Activated T-cell treated with anti-CD3 and anti-CD28 coated beads for 4 hours (primary cell): ENCODE measurements at places on chromosomes 5 and 9.

DNA sequence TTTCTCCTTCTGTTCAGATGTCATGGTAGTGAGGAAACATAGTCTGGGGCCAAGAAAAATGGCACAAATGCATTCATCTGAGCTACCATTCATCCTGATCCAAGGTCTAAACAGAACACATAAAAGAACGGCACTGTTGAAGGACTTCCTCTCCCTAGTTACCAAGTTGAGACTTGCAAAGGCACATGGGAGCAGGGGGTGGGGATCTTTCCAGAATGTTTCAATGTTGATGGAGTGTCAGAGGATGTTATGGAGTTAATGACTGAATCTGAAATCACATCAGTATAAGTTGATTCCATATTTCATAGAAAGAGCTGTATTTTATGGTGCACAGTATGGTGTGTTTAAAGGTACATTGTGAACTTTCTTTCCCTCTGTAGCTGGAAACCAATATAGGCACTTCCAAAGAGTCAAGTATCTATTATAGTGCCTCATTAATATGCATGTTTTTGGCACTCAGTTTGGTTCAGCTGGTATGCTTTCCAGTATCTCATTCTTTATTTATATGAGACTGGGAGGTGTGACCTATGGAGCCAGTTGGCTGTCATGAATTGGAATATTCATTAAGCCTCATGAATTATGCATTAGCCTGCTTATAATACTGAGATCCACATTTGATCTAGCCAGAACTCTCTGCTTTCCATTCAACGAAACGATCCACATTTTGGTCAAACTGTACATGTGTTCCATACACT lies 603.0 kb downstream of the NR2F1-AS1 start:
- DNase-seq = no peak

GRCh38 chr5:162209005-162209605 lies 141.5 kb downstream of the GABRG2 start:
- DNase-seq = no peak

DNA sequence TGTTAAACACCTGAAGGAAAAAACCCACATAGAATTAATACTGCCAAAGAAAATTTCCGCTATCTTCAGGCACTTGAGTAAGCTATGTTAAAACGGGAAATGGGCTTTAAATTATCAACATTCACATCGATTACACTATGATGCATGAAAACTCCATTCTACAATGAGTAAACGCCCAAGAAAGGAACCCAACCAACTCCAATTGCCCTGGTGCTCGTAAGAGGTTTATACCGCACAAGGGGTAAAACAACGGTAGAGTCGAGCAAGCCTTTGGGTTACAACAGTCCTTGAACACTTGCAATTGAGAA lies 1.0 kb downstream of the AGTPBP1 start:
- DNase-seq = no peak

- no peak for DNase-seq
Measured at GRCh38 chr5:41252036-41252435, 38.7 kb upstream of the C6 start.

GRCh38 chr5:312845-313244 lies 8.7 kb upstream of the AHRR start:
- DNase-seq = no peak

GRCh38 chr9:14221558-14221957 lies 92.4 kb downstream of the NFIB start:
- no peak for DNase-seq

- no peak for DNase-seq
Measured at GRCh38 chr5:170538096-170538465, 34.3 kb downstream of the KCNIP1 start.

DNA sequence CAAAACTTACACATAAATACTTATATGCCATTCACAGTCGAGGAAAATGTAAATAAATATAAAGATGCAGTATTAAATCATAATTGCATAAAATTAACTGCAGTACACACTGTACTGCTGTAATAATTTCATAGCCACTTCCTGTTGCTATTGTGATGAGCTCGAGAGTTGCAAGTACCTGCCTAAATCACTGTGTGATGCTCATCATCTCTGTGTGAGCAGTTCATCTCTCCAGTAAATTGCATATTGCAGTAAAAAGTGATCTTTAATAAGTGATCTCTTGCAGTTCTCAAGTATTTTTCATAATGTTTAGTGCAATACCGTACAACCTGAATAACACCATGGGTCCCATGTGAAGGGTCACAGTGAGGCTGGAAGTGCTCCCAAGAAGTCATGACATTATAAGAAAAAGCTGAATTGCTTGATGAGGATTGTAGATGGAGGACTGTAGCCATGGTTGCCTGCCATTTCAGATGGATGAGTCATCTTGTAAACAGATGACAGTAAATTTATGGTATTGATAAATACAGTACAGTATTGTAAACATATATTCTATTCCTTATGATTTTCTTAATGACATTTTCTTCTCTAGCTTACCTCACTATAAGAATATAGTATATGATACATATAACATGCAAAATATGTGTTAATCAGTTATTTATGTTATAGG lies 34.9 kb downstream of the SYK start:
- DNase-seq = no peak

- no peak for DNase-seq
Measured at GRCh38 chr5:170451747-170452365, 52.0 kb upstream of the KCNIP1 start.

GRCh38 chr5:127702926-127703561 lies at the start of gene CCDC192:
Gene CCDC192 (plus strand): TSS chr5:127703391. CDS start chr5:127703446, 55 bp downstream.
- no peak for DNase-seq

DNA sequence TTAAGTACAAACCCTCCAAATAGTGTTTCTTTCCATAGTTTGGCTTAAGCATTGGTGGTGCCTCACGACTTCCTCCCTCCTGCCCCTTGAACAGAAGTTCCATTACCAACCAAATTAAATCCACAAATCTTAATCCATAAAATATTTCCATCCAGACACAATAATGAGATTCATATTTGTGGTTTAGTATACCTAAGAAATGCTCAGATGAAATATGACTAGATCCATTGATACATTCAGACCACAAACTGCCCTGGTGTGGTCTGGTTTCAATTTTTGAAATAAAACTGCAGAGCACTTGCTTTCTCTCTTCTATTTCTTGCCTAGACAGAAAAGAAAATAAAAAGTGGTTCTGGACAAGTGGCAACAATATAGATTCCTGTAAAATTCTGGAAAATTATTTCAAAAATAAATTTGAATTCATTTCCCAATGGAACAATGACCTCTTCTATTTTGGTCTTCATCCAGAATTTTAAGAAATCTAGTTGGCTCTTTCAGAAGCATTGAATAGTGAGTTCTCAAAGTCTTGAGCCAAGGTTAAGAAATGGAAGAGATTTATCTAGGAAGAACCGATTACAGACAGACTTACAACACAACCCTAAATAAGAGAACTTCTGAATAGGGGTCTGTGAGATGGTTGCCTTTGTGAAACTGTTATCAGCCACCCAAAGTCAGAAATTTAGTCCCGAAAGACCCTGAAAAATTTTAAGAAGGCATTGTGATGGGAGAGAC lies 14.0 kb downstream of the TNC start:
- DNase-seq = no peak

DNA sequence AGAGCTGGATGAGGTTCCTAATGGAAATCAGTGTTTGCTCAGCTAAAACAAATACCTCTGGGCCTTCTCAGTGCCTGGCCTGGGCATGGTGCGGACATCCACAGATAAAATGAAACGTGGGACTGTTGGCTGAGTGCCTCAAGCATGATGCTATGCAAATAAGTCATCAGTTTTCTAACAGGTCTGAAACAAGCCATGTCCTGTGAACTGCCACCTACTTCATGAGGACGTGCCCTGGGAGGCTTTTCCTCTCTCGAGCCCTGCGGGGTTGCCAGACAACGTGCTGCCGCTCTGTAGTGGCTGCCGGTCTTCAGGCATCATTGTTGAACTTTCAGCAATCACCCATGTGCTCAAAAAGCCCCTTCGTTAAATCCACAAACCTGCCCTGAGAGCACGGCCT lies 240.4 kb upstream of the IRX2 start:
- no peak for DNase-seq

GRCh38 chr5:58446024-58446423 lies 13.9 kb downstream of the PLK2 start:
- DNase-seq = no peak

- DNase-seq = no peak
Measured at GRCh38 chr5:173777674-173778073, 110.5 kb upstream of the CPEB4 start.

GRCh38 chr9:116599342-116599884 lies 87.7 kb upstream of the TRIM32 start:
- DNase-seq = no peak

DNA sequence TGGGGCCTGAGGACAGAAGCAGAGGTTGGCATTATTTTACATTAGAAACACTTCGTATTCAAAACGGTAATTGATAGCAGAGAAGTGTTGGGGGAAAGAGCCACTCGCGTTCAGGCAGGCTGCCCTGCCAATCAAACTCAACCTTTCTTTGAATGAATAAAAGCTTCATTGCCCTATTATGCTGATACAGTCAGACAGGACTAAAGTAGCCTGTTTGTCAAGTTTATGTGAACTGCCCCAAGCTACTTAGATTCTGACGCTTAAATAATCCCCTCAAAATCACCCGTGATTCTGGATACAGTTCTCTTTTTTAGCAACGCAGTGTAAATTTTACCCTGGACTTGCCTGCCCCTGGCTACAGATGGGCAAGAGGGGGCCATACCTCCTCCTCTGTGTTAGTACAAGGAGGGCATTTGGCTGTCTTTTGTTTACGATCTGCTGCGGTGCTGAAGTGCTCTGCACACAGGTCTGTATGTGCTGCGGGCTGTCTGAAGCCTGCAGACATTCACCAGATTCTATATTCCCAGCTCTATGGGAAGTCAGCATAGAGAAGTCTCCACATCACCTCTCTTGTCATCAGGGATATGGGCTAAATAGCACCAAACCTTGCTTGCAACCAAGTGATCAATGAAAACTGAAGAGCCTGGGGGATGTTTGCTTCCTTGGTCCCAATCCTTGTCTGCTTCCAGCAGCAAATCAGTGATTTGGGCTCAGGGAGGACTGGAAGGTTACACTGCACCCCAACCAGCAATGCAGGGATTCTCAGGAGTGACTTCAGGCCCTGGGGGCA lies 218.4 kb downstream of the EBF1 start:
- no peak for DNase-seq

GRCh38 chr9:38091310-38092199 lies 22.5 kb upstream of the SHB start:
- DNase-seq = no peak
